ENCODE measurements at places on chromosomes 1 and 21. TPM values are rescaled to one million over a fixed set of nuclear protein-coding genes. Genes with fewer than 3 reads are reported as not detected.

RIMS3 gene
- polyA plus RNA-seq = 0.59 TPM

ORC1 gene
- polyA plus RNA-seq = 3.1 TPM

CD52 gene
- polyA plus RNA-seq = not detected

KRTAP13-2 gene
- polyA plus RNA-seq = not detected

IPO13 gene
- polyA plus RNA-seq = 13.4 TPM

C1QC gene
- not detected for polyA plus RNA-seq

RORC gene
- not detected for polyA plus RNA-seq

TDRKH gene
- polyA plus RNA-seq = 1.1 TPM

ANKRD65 gene
- 0.31 TPM for polyA plus RNA-seq

KRTAP10-3 gene
- polyA plus RNA-seq = not detected

FYB2 gene
- not detected for polyA plus RNA-seq

MYOG gene
- polyA plus RNA-seq = not detected

AGPAT3 gene
- 68.5 TPM for polyA plus RNA-seq

FCRL2 gene
- polyA plus RNA-seq = not detected

SH2D1B gene
- polyA plus RNA-seq = not detected

HOOK1 gene
- not detected for polyA plus RNA-seq

All from BJ (cell line).